Sigmoid colon (tissue), 7 donors: ENCODE measurements at places on chromosomes 13 and 19. TPM values are rescaled to one million over a fixed set of nuclear protein-coding genes. Genes with fewer than 3 reads are reported as not detected.

The WASF3 gene
- 17.1 TPM for total RNA-seq

- H3K27ac ChIP-seq, result peak within 1 kb of the TSS; percentile 46
- H3K4me1 ChIP-seq, result peaks cover 27% of the 10 kb centered on the region
- H3K27me3 ChIP-seq, result peaks cover 16% of the 10 kb centered on the region
- no peaks in the 10 kb centered on the region for H3K36me3 ChIP-seq
- DNase-seq, result no peak
Measured at GRCh38 chr19:3585301-3586126, at the start of gene GIPC3. TSS of gene GIPC3 (plus strand) at chr19:3585478. CDS start at chr19:3585598, 120 bp downstream.

DNA sequence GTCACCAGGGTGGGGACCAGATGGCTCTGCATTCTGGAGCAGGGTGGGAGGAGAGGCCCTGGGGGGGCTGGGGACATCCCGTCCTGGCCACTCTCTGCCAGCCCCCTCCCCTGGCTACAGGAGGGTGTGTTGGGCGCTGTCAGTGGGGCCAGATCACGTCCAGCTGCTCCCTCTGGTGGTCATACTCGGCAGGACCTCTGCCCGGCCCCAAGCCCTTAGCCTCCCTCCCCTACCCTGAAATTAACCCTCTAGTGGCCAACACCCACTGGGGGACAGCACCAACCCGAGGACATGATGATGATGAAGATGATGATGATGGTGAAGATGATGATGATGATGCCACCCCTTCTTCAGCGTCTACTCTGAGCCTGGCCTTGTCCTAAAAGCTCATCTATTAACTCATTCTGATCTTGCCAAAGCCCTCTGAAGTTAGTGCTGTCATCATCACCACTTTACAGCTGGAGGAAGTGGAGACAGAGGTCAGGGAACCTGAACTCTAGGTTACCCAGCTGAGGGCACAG lies 590 bp upstream of the LGI4 start:
- H3K36me3 ChIP-seq, result no peaks in the 10 kb centered on the region
- DNase-seq, result peak; percentile 90
- H3K27ac ChIP-seq, result peak overlapping the region; percentile 84
- peaks cover 19% of the 10 kb centered on the region for H3K4me1 ChIP-seq
- peaks cover 12% of the 10 kb centered on the region for H3K27me3 ChIP-seq
- peak overlapping the region; percentile 39 for H3K4me3 ChIP-seq

- no peaks in the 10 kb centered on the region for H3K4me1 ChIP-seq
- no peak overlapping the region for H3K27ac ChIP-seq
- no peaks in the 10 kb centered on the region for H3K27me3 ChIP-seq
Measured at GRCh38 chr13:39684531-39685137, 29.2 kb downstream of the COG6 start.

- no peaks in the 10 kb centered on the region for H3K36me3 ChIP-seq
- no peaks in the 10 kb centered on the region for H3K4me1 ChIP-seq
- H3K27ac ChIP-seq, result no peak overlapping the region
- no peak overlapping the region for H3K4me3 ChIP-seq
- no peak for DNase-seq
- H3K27me3 ChIP-seq, result peaks cover 4% of the 10 kb centered on the region
Measured at GRCh38 chr13:99464441-99464949, 36.8 kb upstream of the TM9SF2 start.

GRCh38 chr13:95708391-95708774 lies 31.4 kb downstream of the DNAJC3 start:
- DNase-seq, result no peak
- no peaks in the 10 kb centered on the region for H3K4me1 ChIP-seq
- H3K4me3 ChIP-seq, result no peak overlapping the region
- peaks cover 36% of the 10 kb centered on the region for H3K36me3 ChIP-seq
- H3K27me3 ChIP-seq, result no peaks in the 10 kb centered on the region

GRCh38 chr19:845707-846521 lies 5.1 kb downstream of the PRTN3 start:
- peaks cover 28% of the 10 kb centered on the region for H3K4me1 ChIP-seq
- no peaks in the 10 kb centered on the region for H3K36me3 ChIP-seq
- no peak overlapping the region for H3K4me3 ChIP-seq
- H3K27ac ChIP-seq, result no peak overlapping the region
- no peak for DNase-seq
- peaks cover 49% of the 10 kb centered on the region for H3K27me3 ChIP-seq

DNA sequence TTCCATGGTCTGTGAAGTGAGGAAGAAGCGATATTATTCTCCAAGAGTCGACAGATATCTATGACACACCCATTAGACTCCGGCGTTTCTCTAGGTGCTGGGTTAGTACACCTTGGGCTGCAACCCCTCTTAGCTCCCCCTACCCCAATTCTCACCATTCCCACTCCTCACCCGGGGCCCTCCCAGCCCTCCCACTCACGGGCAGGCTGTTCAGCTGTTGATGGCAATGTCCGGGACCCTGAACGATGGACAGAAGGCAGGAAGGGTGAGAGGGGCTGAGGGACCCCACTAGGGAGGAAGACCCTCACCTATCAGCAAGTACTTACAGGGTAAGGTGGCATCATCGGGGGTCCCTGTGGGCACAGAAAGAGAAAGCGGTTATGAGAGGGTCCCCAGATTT lies 9.2 kb downstream of the LGALS4 start:
- no peaks in the 10 kb centered on the region for H3K27me3 ChIP-seq
- peak; percentile 57 for DNase-seq
- H3K27ac ChIP-seq, result no peak overlapping the region
- H3K4me1 ChIP-seq, result no peaks in the 10 kb centered on the region
- no peaks in the 10 kb centered on the region for H3K36me3 ChIP-seq
- H3K4me3 ChIP-seq, result no peak overlapping the region
